Left ventricle myocardium superior (tissue), 1 donor: ENCODE measurements at places on chromosomes 5 and 9.
A peak's percentile ranks its signal among the peaks of the same experiment; 100 is the strongest.

DNA sequence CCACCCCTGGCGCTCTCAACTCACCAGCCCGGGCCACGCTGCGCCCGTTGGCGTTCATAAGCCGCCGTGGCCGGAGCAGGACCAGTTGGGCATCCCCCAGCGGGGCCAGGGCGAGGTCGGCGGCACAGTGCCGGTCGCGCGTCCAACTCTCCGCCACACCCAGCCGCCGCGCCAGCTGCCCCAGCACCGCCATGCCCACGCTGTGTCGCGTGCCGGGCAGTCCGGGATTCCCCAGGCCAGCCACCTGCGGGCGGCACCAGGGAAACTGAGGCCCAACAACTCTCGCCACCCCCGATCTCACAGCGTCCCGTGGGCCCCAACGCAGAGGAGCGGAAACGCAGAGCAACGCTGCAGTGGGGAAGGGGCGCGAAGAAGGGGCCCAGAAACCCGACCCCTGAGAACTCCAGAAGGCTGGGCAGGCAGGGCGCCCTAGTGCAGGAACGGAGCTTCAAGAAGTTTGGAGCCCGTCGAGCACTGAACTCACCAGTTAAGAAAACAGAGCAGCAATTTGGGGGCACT, 453 bp downstream of the PTRH1 start:
- peak; percentile 53 for DNase-seq

DNA sequence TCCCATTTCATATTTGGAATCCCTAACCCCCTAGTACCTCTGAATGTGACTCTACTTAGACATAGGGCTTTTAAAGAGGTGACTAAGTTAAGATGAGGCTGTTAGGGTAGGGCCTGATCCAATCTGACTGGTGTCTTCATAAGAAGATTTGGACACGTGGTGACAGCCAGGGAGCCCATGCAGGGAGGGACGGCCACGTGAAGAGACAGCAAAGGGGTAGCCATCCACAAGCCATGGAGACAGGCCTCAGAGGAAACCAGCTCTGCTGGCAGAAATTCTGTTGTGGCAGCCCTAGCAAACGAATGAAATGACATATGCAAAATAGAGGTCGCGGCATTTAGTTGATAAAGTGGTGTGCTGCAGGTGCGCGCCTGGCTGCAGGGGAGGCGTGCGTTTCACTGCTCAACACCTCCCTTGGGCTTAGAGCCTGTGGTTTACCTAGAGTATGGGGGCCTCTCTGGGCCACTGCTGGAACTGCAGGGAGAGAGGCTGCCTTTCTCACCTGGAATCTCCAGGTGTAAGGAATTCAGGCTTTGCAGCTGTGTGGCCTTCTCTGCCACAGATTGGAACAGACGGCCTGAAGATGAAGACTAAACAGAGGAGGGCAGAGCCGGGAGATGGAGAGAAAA, 7.1 kb upstream of the AFAP1L1 start:
- DNase-seq, result no peak

GRCh38 chr5:98031926-98032325, 741.5 kb upstream of the RGMB start:
- DNase-seq, result no peak

- DNase-seq, result no peak
Measured at GRCh38 chr9:105444130-105444529, 3.7 kb upstream of the FSD1L start.

DNA sequence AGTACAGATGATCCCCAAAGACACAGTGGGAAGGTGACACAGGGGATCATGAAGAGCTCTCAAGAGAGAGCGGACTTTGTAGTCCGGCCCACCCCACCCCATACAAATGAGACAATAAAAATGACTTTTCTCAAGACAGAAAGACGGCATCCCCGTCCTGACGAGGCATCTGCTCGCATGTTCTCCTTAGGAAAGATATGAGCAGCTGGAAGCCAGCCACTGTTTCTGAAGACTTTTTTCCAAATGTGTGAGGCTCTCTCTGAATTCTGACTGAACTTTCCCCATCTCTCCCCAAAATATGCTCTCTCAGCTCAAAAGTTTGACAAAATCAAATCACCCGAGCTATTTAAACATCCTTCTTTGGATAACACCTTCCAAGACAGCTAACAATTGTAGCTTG, 105.2 kb downstream of the RFK start:
- no peak for DNase-seq
